ENCODE measurements at places on chromosomes 7 and 10.

DNA sequence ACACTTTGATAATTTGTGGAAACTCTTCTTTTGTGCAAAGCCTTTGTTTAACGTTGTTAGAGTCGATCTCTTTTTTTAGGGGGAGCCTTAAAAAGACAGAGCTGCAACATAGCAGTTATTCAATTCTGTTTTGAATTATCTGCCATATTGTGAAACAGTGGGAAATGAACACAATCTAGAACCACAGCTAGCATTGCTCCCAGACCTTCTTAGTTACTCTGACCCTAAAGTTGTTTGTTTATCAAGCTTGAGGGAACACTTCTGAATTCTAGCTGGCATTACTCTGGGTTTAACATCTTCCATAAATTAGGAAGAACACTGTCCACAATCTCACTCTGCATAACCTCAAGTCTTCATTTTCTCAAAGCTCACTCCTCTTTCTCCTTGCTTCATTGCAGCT is 217.7 kb downstream of the PRKG1 start:
- no peak for DNase-seq

DNA sequence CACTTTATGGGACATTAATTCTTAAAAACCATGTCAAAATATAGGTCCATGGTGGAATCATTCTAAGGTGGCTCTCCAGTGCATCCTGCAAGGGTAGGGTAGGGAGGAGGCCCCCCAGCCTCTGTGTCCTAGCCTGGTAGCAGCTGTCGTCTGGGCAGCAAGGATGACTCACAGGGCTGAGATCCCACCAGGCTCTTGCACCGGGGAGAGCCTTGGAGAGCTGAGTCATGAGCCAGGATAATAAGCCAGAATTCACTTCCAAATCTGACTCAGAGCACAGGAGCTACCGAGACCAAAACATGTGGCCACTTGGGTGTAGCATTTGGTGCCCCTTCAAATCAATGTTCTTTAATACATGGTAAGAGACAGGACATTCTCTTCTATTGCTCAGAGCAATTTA is 298.5 kb downstream of the NEBL start:
- no peak for DNase-seq

DNA sequence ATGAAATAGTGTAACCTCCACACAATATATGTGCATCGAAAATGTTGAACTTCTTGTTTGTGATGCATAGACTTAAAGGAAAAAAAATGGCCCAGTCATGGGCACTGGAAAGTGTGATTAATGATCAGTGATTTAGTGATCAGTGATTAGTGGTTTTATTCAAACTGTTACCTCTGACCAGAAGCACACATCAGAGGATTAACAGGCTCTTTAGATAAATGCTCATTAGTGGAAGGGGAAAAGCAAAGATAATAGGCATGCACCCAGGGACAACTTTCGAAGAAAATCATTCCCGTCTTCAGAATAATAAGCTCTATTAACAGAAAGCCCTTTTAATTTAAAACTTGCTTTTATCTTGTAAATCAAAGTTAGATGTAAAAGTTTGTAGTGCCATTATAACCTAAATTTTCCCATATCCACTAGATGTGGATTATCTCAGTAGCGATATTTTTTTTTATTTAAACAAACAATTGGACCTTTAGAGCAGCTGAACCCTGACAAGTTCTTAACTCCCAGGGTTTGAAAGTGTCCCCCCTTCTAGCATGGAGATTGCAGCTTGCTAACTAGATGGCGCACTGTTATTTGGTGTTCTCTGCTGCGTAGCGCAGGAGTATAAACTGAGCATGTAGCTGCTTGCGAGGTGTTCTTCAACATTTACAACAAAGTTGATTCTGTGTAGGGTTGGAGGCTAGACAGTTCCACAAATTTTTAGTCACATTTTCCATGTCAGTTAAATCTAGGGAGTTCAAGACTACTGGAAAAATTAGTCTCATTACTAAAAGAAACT is at the start of gene CREB5:
Gene CREB5, plus strand, starts transcription at position 643 of the 787 bp plus-strand sequence. CDS start 397 bp downstream, outside the sequence.
- no peak for DNase-seq

- DNase-seq, result no peak
Measured at GRCh38 chr7:20796500-20796899, 9.8 kb upstream of the SP8 start.

DNA sequence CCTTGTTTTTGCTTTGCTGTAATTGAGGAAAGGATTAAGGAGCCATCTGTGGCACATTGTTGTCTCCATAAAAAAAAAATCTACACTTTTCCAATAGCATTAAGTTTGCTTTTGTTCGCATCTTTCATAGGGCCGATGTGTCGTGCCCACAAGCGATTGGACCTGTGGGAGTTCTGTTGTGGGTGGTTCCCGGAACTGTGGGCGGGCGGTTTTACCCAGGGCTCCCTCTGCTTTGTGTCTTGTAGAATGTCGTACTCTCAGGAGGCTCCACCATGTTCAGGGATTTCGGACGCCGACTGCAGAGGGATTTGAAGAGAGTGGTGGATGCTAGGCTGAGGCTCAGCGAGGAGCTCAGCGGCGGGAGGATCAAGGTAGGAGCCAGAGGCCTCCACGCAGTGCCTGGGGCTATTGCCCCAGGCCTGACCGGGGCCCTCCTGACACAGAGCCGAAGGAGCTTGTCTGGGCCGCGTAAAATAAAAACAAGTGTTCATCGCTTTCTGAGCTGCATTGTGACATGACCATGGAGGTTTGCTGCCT is 92.4 kb downstream of the ACTR3B start:
- no peak for DNase-seq

- no peak for DNase-seq
Measured at GRCh38 chr7:40223451-40224127, 88.8 kb downstream of the SUGCT start.

GRCh38 chr7:6276911-6277408 is 4.5 kb upstream of the CYTH3 start:
- DNase-seq, result no peak

- no peak for DNase-seq
Measured at GRCh38 chr10:50275650-50276235, 24.4 kb upstream of the ASAH2 start.
